ENCODE measurements at places on chromosomes 12 and 14. TPM values are rescaled to one million over a fixed set of nuclear protein-coding genes. Genes with fewer than 3 reads are reported as not detected.

DNA sequence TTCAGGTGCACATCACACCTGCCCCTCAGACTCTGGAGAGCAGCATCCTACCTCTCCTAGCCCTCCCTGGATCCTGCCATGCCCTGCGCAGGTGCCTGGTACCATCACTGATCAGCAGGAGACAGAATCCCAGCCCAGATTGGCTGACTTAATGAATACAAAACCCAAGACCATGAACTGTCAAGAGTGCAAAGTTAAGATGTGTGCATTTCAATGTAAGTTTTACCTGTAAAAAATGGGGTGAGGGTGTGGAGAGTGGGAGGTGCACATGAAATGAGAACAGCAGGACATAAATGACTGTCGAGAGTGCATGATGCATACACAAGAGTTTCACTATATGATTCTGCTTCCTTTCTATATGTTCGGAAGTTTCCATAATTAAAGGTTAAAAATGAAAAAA lies 57.9 kb upstream of the GPR68 start:
- no peak for DNase-seq

Gene CDKN1B
- 113 TPM for total RNA-seq

DNA sequence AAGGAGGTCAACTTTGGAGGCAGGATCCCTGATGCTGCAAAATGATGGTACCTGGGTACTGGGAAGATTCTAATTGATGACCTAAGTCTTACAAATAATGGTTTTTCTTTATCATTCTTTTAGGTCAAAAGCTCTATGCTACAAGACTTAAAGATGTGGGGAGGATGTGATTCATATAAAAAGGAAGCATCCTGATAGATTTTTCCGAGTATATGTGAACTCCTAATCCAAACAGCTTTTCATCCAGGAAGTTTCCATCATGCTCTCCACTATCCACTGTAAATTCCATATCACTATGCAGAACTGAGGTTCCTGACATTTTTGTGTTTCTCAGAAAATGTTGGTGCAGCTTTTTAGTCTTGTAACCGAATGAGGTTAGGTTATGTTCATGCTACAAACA lies 293.2 kb downstream of the PAWR start:
- DNase-seq: no peak

- DNase-seq: no peak
These were observed 3.4 kb downstream of the SLC22A17 start for GRCh38 chr14:23349156-23349845.

GRCh38 chr12:132426349-132427173 lies 63.4 kb upstream of the FBRSL1 start:
- no peak for DNase-seq

Gene P2RX2
- 0.48 TPM for total RNA-seq

Gene PIWIL1
- total RNA-seq: not detected

Gene FAM222A
- 0.32 TPM for total RNA-seq

All from breast epithelium (tissue), 4 donors.